ENCODE measurements at places on chromosomes 12 and 14.
A peak's percentile ranks its signal among the peaks of the same experiment; 100 is the strongest.

- no peak for DNase-seq
These were observed 27.1 kb upstream of the FAM222A start for GRCh38 chr12:109686523-109686922.

- DNase-seq, result no peak
These were observed 6.8 kb upstream of the PSMA6 start for GRCh38 chr14:35285168-35286002.

DNA sequence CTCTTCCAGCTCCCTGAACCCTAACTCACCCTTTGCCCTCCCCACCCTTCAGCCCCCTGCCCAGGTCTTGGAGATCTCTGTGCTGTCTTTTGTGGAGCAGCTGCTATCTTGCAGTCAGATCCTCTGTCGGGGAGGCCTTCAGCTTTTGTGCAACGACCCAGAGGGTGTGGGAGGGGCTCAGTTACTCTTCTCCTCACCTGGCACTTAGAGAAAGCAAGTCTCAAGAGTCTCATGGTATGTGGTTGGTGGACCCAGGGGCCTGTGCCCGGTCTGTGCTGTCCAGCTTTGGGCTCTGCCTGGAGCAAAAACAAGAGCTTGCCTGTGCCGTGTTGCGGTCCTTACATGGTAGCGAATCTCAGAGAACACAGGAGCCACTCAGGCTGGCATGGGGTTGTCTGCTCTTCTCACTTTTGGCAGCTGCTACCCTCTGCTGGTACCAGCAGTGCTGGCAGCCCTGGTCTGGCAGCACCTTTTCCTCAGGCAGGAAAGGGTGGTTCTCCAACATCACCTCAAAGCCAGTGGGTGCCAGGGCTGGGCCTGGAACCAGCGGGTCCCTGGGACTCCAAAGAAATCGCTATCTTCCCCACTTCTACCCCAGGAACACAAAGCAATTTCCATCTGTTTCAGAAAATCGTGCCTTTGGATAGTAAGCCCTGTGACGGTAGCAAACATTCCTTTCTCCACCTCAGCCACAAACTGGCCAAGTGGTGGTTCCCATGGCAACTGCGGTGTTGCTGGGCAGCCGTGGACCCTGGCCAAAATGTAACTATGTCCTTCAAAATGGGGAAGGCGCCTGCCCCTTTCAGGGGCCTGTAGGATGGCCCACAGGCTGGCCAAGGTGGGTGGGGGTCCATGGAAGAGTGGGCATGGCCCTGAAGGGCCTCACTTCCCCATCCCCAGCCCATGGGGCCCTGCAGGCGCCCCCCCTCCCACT, 90.0 kb downstream of the RIN3 start:
- DNase-seq, result peak; percentile 46

GRCh38 chr12:12891080-12891880, at the start of gene GPRC5A:
Gene GPRC5A, plus strand, starts transcription at chr12:12891562. Its CDS starts 16,688 bp downstream, at chr12:12908250.
- DNase-seq, result peak; percentile 90

DNA sequence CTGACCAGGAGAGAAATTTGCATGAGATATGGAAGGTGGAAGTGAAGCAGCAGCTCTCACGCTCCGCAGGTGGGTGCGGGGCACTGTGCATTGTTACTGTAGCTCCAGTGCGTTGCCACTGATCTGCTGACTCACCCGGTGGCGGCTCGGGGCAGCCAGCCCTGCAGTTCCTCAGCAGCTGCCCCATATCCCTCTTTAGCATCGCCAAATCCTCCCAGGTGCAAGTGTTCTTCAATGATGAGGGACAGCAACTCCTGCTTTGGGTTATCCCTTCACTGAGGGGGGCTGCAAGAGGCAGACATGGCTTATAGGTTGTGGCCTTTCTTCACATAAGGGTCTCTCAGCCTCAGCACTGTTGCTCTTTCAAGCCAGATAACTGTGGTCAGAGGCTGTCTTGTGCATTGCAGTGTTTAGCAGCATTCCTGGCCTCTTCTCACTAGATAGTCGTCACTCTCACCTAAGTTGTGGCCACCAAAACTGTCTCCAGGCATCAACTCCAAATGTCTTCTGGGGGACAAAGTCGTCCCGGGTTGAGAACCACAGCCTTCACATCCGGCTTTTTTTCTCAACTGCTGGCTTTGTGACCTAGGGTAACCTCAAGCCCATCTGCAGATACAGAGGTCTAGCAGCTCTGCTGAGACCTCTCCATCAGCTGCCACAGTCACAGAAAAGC, 180.8 kb downstream of the EFCAB11 start:
- DNase-seq, result peak; percentile 51

DNA sequence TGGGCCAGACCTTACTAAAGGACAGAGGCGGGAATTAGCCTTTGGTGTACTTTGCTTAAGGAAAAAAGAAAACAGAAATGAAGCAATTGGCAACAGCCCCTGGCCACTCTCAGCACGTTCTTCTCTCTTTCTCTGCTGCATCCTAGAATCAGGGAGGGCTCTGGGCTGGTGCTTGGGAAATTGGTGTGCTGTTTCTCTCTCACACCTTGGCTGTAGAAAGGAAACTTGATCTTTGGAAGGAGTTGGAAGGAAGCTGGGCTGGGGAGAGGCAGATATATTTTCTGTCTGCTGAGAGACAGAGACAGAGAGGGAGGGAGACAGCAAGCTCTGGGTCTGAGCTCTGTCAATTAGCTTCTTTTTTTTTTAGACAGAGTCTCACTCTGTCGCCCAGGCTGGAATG, 27.4 kb downstream of the NOS1 start:
- no peak for DNase-seq

DNA sequence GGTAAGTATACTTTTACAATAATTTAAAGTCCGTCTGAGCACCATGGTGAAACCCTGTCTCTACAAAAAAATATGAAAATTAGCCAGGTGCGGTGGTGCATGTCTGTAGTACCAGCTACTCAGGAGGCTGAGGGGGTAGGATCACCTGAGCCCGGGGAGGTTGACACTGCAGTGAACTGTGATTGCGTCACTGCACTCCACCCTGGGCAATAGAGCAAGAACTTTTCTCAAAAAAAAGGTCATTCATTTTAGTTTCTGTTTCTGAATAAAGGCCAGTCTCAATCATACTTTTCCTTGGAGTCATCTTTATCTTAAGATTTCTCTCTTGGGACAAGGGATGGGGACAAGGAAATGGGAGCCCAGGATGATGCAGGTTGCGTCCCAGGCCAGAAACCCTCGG, 12.9 kb downstream of the ANKRD13A start:
- no peak for DNase-seq

GRCh38 chr14:83908419-83908818, 1621.5 kb upstream of the FLRT2 start:
- DNase-seq, result no peak

- no peak for DNase-seq
These were observed 65.2 kb downstream of the RFX4 start for GRCh38 chr12:106647793-106648514.

DNA sequence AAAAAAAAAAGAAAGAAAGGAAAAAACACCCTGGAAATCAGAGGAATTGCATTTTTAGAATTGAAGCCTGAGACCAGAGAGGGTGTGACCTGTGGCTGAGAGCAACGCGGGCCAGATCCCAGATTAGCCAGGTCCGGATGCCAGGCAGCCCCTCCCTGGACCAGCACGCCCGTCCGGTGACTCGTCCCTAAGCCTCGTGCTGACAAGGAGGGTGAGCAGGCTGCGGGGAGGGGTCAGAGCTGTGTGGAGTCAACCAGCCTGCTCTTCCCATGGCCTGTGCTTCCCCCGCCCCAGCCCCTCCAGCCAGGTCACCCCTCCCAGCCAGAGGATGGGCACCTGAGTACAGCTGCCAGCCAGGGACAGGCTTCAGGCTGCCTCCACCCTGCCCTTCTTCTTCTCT, 4.2 kb upstream of the KLC1 start:
- peak; percentile 81 for DNase-seq

DNA sequence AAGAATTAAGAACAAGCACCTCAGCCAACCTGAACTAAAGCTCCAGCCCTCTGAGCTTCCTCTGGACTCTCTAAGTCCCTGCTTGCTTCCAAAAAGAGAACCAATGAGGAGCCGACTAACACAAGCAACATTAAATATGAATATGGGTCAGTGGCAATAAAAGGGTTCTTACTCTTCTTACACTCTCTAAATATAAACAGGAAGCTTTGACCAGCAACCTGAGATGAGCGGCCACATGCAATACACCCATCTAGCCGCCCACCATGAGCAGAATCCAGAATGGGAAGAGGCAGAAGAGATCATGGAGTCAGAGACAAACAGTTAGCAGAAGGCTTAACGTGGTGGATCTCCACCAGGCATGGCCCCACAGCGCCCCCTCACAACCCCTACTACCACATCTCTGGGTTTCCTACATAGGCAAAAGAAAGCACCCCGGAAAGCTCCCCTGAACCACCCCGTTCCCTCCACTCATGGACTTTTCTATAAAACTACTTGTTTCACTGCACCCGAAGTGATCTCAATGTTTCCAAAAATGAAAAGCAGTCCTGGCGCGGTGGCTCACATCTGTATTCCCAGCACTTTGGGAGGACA, 59.4 kb downstream of the TTC7B start:
- peak; percentile 5 for DNase-seq

DNA sequence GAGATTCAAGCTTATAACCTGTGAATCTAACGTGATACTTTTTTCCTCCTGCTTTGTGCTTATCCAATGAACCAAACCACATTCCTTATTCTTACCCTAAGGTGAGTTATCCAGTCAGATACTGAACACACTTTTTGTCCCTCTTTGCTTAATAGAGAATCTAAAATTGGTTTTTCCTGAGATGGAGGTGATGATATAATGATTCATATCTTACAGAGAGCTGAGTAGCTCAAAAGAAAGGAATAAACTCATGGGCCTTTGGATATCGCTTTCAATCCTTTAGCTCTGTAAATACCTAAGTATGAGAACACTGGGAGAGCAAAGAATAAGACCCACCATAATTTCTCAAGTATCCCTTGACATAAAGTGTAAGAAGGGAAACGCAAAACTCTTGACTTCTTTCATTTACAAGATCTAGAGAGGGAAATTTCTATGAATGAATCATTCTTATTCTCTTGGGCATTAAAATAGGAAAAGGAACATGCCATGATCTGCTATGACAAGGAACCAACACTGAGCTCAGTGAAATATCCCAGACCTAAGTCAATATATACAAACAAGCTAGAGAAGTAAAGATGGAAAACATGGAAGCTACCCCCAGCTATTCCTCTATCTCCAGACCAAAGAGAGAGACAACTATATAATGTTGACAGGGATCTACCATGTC, 81.8 kb upstream of the STAC3 start:
- DNase-seq, result no peak

DNA sequence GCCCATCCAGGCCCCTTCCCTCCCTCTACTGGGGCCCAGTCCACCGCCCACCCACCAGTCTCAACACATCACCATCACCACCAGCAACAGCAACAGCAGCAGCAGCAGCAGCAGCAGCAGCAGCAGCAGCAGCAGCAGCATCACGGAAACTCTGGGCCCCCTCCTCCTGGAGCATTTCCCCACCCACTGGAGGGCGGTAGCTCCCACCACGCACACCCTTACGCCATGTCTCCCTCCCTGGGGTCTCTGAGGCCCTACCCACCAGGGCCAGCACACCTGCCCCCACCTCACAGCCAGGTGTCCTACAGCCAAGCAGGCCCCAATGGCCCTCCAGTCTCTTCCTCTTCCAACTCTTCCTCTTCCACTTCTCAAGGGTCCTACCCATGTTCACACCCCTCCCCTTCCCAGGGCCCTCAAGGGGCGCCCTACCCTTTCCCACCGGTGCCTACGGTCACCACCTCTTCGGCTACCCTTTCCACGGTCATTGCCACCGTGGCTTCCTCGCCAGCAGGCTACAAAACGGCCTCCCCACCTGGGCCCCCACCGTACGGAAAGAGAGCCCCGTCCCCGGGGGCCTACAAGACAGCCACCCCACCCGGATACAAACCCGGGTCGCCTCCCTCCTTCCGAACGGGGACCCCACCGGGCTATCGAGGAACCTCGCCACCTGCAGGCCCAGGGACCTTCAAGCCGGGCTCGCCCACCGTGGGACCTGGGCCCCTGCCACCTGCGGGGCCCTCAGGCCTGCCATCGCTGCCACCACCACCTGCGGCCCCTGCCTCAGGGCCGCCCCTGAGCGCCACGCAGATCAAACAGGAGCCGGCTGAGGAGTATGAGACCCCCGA, 6.8 kb upstream of the RNU7-1 start:
- DNase-seq, result no peak

GRCh38 chr14:96038920-96039632, at the start of gene C14orf132:
Gene C14orf132, plus strand, starts transcription at chr14:96039362. Its CDS starts 139 bp downstream, at chr14:96039501.
- DNase-seq, result peak; percentile 52

DNA sequence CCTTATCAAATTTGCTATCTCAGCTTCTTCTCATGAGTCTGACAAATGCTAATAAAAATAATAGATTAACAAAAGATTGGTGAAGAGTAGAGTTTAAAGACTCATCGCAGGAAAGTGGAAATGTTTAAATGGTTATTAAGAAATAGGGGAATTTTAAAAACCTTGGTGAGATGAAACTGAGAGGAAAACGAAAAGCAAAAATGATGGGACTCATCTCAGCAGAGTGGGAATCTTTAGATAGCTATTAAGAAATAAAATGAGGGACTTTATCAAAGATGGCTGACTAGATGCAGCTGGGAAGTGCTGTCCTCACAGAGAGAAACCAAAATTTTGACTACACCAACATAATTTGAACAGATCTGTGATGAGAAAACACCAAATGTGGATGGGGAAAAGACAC, 79.2 kb upstream of the CD163 start:
- no peak for DNase-seq

DNA sequence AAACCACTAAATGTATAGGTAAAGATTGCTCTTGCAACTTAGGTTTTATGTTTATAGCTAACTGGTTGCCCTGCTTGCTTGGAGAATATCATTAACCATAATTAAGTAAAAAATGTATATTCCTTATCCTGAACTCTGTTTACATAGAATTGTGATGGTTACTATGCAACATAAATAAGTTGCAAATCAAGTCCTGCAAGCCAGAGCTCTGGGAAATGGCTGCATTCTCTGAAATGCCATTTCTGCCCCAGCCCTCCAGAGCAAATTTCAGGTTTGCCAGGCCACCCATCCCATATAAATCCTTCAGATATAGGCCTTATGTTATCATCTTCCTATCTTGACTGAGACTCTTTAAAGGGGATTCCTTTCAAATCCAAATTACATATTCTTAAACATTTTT, 118.4 kb upstream of the MYF6 start:
- DNase-seq, result no peak

- peak; percentile 41 for DNase-seq
These were observed 63.2 kb downstream of the TSPAN11 start for GRCh38 chr12:30989754-30990153.

DNA sequence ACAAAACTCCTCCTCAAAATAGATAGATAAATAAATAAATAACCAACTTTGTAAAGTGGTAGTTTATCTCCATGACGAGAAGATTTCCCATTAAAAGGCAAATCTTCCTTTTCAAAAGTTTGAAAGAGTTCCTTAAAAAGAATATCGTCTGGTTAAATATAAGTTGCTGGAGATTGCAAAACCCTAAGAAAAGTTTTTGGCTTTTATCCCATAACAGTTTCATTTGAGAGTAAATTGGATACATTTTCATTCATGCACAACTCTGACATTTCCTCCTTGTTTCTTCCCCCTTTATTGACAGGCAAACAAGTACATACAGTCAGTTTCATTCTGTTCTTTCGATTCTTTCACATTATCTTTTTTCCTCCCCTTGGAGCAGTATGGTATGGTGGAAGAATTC, 45.4 kb upstream of the BTG1 start:
- no peak for DNase-seq

- no peak for DNase-seq
These were observed 545 bp downstream of the SMARCC2 start for GRCh38 chr12:56188778-56189098.
